ENCODE measurements at places on chromosomes 2 and 18.

GRCh38 chr2:99480390-99480789 lies 9.4 kb downstream of the REV1 start:
- no peak for DNase-seq

GRCh38 chr2:236666646-236667204 lies 97.1 kb downstream of the ACKR3 start:
- no peak for DNase-seq

GRCh38 chr18:43274526-43274925 lies 2.8 kb downstream of the SYT4 start:
- DNase-seq, result no peak

DNA sequence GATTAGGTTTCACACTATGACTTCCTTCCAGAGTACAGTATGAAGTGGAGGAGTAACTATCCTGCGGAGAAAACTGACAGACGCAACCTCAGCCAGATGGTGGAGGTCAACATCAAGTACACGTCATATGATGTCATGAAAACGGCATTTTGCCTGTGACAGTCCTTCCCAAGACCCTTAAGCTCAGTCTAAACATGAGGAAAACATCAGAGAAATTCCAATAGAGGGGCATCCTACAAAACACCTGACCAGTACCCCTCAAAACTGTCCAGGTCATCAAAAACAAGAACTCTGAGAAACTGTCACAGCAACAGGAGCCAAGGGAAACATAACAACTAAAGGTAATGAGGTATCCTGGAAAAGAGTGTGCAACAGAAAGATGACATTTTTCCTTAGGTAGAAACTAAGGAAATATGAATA lies 1.7 kb downstream of the RNU4ATAC start:
- DNase-seq, result no peak

DNA sequence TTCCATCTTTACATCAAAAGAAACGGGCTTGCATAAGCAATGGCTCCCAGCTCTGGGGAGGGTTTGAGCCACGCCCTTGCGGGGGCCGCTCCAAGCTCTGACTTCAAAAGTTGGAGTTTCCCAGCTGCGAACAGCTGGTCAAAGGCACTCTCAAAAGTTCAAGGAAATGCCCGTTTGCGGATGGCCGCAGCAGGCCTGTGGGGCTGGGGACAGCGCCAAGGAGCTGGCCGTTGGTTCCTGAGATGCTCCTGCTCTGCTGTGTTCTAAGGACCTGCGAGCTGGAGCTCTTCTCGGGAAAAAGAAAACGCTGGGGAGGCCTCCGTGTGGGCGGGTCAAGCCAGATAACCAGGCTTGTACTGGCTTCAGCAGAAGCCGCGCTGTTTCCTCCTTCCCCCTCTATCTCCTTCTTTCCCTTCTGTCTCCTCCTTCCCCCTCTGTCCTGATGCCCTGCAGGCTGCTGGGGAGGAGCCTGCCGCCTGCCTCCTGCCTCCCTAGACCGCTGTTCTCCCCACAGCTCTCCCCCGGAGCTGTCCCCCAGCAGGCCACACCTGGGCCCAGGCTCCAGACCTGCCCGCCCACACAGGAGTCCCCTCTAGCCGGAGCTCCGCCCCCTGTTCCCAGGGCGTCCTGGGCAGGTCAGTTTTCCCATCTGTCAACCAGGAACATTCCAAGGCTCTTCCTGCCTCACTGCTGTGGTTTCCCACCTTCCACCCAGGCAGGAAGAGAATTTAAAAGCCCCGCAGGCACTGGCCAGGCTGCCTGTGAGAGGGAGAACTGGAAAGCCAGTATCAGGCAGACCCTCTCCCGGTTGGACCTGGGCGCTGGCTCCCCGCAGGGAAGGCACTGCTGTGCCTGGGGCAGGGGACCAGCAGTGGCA lies 14.1 kb downstream of the KLF11 start:
- no peak for DNase-seq

DNA sequence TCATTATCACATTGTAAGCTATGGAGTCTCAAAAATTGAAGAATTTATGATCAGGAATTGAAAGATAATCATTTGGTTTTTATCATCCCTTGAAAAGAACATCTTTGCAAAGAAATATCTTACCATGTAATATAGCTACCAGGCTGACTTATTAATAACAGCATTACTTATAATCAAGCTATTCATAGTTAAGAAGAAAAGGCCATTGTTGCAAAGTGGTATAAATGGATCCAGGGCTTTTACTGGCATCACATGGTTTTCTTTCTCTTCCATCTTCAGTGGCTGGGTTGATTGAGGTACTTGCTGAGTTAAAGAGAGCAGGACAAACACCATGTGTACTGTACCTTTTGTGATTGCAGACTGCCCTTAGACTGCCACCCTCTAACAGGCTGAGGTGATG lies 39.6 kb downstream of the MFSD6 start:
- DNase-seq, result no peak

GRCh38 chr2:10502803-10503107 lies 54.6 kb upstream of the ODC1 start:
- no peak for DNase-seq

DNA sequence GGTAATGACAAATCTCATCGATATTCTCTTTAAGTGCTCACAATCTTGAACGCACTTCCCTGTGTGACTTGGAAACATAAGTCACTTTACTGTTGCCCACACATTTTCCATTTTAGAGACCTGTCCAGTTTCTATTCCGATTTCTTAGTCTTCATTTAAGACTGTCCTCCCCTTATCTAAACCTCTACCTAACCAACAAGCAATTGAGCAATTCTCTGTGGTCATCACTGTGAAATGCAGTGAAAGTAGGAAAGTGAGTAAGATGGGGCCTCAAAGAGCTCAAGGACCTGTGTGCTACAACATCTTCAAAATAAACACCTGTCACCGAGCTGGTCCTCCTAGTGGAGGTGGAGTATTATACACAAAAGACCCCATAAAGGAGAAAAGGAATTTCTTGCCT lies 184.4 kb downstream of the CNTNAP5 start:
- no peak for DNase-seq

GRCh38 chr2:172109988-172110811 lies 7.5 kb upstream of the DLX2 start:
- DNase-seq, result no peak

DNA sequence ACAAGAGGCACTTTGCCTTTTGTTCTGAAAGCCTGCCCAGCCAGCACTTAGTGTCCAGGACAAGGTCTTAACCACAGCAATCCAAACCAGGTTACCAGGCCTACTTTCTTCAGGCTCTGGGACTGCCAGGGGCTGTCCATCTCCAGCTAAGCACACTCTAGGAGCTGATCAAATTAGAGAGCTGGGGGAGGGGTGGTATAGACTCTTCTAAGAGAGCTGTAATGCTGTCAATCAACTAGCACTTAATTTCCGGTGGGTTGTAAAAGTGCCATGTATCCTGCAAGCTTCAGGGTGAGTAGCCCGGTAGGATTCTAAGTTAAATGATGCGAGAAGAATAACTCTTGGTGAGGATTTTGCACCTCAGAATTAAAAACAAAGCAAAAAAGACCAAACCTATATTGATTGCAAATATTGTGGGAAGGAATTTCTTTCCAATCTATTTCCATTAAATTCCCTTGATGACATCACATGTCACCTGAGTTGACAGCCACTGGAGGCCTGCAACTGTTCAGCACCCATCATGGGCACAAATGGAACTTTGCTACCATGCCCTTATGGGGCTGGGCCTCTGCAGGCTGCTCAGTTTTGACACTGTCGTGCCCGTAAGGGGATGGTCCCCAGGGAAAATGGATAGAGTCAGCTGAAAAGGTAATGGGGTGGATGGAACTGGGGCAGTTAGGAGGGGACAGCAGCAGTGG lies 8.7 kb upstream of the COX7A2L start:
- DNase-seq, result no peak

GRCh38 chr18:2468051-2468450 lies 103.3 kb downstream of the METTL4 start:
- DNase-seq, result no peak

- no peak for DNase-seq
These were observed 22.7 kb downstream of the KLHL23 start for GRCh38 chr2:169756342-169756741.

DNA sequence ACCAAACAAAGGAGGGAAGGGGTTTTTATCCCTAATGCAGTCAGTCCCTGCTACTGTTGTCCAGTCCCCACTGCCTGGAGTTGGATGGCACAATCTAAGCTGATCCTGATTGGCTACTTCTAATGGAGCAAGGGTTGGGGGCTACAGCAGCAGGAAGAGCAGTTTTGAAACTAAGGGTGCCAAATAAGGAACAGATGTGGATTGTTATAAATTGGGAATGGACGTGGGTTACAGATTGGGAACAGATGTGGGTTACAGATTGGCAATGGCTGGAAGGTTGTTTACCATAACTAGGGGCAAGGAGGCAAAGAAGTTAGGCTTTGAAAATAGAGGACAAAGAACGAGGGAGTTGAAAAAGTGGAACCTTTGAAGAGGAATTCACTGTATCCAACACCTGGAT lies 16.0 kb upstream of the PROM2 start:
- no peak for DNase-seq
